Head of caudate nucleus (tissue), 42 donors: ENCODE measurements at places on chromosomes 6 and 20.
A peak's percentile ranks its signal among the peaks of the same experiment; 100 is the strongest.

GRCh38 chr20:719068-719467, 43.5 kb upstream of the SCRT2 start:
- no peak for DNase-seq

- no peak for DNase-seq
These were observed 36.4 kb upstream of the UTRN start for GRCh38 chr6:144248476-144249301.

- DNase-seq: no peak
These were observed 1059.0 kb upstream of the EPHA7 start for GRCh38 chr6:94478133-94479005.

- no peak for DNase-seq
These were observed 192.3 kb downstream of the C6orf118 start for GRCh38 chr6:165117121-165117520.

DNA sequence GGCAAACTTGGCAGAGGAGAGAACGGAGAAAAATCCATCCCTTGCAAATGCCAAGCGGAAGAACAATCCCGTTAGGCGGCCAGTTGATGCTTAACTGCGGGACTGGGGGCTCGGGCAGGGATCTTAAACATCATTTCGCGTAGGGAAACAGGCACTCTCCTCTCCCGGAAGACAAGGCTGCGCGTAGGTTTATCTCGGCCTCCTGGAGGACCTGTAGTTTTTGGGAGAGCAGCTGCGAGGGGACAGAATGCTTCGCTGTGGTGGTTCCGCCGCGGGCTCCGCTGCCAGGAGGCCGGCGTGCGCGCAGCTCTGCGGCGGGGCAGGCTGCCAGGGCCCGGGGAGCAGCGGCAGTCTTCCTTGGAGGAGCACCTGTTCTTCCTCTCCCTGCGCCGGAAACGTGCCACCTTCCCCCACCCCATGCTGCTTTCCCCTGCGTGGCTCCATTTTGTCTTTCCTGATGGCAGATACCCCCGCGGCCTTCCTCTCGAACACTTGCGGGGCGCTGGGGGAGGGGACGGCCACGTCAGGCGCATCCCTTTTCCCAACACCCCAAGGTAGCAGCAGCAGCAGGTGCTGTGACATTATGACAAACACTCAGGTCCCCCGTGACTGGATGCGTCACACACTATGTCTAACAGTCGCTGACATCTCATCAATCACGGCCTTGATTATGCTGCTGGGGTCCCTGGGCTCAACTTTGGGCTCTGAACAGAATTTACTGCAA, 230.7 kb upstream of the BTBD3 start:
- peak; percentile 71 for DNase-seq

DNA sequence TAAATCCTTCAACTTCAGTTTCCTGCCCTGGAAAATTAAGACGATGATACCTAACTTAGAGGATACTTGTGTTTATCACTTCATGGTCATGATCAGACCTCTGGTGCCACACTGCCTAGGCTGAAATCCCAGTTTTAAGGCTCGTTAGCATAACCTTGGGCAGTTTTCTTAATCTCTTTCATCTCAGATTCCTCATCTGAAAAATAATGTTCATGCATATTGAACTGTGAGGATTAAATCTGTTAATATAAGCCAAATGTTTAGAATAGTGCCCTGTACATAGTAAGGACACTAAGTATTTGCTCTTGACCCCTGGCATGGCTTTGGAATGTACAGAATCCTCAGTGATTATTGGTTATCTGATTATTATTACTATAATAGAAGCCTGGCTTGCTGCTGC, 79.7 kb downstream of the OGFRL1 start:
- DNase-seq: no peak

GRCh38 chr6:9403736-9404135, 968.4 kb upstream of the SLC35B3 start:
- no peak for DNase-seq
